ENCODE measurements at places on chromosomes 1 and 21.

DNA sequence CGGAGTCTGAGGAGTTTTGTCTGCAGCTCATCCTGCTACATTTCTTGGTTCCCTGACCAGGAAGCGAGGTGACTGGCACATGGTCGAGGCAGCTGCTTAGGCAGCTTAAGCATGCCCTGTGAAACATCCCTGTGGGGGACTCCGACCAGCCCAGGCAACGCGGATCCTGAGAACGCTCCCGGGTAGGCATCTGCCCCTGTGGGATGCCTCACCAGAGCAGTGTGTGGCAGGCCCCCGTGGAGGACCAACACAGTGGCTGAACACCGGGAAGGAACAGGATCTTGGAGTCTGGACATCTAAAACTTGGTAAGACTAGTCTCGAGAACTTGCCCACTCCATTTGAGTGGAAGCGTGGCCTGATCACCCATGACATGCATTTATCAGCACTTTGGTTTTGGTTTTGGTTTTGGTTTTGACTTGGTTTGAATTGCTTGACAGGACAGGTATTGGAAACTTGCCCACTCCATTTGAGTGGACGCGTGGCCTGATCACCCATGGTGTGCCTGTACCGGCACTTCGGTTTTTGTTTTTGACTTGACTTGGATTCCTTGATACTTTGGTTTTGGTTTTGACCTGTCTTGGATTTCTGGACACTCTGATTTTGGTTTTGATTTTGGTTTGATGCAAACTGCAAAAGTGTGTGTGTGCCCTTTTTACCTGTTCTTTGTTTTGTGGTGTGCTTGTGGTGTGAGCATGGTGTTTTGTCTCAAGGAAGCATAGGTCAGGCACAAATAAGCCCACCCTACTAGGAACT lies 12.2 kb upstream of the NEK2 start:
- no peak for DNase-seq

DNA sequence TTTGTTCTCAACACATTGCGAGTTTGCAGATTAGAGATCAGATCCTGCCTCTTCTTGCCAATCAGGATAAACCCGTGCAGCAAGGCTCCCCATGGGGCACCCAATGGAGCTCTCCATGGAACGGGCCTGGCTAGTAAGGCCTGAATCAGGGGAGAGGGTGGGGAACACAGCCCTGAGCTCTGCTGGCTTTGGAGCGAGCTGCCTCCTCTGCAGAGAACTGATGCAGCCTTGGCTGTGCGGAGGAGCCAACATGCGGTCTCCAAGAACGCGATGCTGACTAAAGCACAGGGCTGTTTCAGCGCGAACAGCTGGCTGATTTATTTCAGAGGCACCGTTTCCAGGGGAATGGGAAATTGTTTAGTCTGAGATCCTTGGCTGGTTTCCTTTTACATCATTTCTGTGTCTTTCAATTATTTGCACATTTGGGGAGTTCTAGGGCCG lies 139.7 kb downstream of the TSEN15 start:
- no peak for DNase-seq

GRCh38 chr1:223030871-223031400 lies 112.1 kb downstream of the TLR5 start:
- DNase-seq: no peak

DNA sequence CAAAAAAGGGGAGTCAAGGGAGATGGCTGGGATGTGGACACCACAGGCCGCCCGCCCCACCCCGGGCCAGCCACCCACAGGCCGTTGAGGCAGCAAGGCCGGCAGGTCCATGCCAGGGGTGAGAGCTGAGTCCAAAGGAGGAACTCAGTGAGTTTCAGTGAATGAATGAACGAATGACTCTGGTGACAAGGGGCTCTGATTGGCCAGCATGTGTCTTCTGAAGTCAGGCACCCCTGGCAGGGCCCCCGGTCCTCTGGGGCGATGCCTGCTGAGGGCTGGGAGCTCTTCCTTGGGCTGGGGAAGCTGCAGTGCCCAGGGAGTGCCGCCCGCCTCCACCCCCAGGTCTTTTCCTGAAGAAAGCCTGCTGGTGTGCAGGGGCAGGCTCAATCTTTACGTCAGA lies 236.1 kb upstream of the VAMP3 start:
- no peak for DNase-seq

DNA sequence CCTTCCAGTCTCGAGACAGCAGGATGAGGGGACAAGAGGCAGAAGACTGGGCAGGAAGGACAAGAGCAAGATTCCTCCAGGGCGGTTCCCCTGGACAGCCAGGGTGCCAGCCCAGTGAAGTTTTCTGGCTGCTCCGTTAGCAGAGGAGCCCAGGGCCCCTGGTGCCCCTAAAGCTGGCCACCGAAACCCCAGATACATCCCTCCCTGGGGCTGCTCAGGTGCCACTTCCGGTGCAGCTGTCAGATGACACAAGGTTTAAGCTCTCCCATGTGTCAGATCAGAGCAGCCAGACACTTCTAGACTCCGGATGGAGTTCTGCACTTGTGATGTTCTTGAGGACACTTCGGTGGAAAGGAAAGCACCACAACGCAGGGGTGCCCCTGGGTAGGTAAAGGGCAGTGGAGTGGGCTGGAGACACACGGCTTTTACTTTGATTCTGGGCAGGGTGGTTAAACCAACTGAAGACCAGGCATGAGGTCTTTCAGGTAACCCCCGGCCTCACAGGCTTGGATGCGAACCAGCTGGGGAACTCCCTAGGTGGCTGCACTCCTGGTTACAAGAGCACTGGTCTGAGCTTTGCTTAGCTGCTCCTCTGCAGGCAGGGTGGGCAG lies 85.7 kb downstream of the ITPKB start:
- peak; percentile 29 for DNase-seq

- no peak for DNase-seq
These were observed 68.7 kb upstream of the LRIF1 start for GRCh38 chr1:111032295-111032897.

DNA sequence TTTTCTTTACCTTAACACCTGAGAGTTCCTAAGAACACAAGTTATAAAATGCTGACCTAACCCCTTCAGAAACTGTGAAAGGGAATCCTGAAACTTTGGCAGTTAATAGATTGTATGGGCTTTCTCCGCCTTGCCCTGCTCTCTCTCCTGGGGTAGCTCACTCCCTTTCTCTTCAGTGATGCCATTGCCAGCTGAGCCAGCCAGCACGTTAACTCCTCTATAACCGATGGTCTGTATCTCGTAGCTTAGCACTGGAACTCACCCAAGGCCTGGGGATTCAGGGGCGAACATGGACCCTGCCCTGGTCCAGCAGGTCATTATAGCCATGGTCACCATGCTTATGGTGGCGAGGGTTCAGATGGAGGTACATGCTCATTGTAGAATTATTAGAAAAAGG lies 40.7 kb downstream of the TRAPPC10 start:
- no peak for DNase-seq

GRCh38 chr1:180912211-180912800 lies 391 bp upstream of the KIAA1614 start:
- DNase-seq: no peak

GRCh38 chr1:52268372-52268771 lies 97.6 kb downstream of the CC2D1B start:
- DNase-seq: no peak

- no peak for DNase-seq
These were observed 1.9 kb downstream of the AMPD2 start for GRCh38 chr1:109621379-109622136.

DNA sequence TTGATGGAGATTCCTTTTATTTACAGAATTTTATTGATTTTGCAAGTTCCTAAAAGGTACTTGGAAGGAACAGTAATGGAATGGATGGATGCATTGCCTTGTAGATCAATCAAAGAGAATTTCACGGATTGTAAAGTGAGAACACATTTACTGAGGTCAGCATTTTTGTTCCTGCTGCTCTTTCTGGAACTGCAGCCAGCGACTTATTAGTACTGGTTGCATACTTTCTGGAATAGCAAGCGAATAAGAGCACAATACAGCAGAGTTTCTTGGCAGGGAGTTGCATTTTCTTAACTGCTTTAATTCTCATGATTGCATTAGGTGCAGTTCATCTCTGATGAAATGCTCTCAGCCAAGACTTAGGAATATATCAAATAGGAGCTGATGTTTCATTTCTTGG lies 106.1 kb upstream of the CHODL start:
- no peak for DNase-seq

GRCh38 chr21:38740090-38740489 lies 65.6 kb upstream of the ETS2 start:
- no peak for DNase-seq

DNA sequence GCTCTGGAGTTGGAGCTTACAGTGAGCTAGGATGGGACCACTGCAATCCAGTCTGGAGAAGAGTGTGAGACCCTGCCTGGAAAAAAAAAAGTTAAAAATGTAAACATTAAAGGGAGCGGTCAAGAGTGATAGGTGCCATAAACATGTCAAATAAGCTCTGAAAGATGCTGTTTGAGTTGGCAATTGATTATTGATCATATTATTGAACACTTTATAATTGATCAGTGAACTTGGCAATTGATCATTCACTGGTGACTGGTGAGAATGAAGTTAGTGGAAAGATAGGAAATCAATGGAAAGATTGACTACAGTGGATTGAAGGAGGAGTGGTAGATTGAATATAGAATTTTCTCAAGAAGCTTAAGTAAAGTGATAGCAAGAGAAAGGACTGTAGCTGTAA lies 64.3 kb upstream of the MPC2 start:
- no peak for DNase-seq

GRCh38 chr1:161728376-161729226 lies 7.3 kb downstream of the FCRLB start:
- DNase-seq: no peak

DNA sequence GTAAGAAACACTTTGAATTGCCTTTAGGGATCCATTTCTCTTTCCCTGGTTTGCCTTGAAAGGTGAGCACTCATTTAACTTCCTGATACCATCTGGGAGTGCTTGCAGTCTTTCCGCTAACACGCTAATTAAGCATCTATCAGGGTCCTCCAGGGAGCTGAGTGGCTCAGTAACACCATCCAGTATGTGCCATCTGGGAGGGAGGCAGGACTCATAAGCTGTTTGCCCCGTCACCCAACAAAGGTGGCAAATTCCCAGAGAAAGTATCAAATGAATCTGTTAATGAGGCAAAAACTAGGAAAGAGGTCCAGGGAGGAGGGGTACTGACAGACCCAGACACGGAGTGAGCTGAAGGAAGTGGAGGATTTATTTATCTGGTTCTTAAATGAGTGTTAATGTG lies 430.9 kb downstream of the HLX start:
- no peak for DNase-seq

- no peak for DNase-seq
These were observed 41.8 kb upstream of the RALGPS2 start for GRCh38 chr1:178683291-178683690.

DNA sequence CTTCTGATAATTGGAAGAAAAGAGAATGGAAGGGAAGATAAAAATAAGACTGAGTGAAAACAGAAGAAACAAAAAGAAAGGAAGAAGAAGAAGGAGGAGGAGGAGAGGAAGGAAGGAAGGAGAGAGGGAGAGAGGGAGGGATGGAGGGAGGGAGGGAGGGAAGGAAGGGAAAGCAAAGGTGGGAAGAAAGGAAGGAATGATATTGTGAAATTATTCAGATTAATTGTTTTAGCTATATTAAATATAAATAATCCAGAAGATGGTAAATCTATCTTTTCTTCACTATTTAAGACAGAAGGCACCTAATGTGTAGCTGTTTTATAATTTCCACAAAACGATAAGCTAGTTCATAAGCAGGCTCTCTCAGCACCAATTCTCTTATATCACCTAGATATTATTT lies 191.3 kb upstream of the LRRC7 start:
- no peak for DNase-seq

GRCh38 chr1:74771913-74772515 lies 39.1 kb downstream of the TYW3 start:
- no peak for DNase-seq

DNA sequence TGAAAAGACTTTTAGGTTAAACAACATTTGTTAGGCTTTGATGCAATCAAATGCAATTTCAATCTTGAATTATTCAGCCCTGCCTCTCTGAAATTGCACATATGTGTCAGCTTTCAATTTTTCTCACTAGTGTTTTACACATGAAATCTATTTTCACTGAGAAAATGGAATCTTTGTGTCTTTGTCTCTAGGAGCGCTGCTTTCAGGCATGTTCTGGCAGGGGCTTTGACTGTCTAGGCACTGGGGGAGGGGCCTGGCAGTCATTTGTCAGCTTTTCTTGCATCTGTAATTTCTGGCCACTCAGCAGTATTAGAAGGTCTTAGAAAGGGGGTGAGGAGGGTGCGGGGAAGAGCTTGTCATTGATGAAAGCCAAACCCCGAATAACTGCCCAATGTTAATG lies 264.4 kb downstream of the PTPRC start:
- no peak for DNase-seq

DNA sequence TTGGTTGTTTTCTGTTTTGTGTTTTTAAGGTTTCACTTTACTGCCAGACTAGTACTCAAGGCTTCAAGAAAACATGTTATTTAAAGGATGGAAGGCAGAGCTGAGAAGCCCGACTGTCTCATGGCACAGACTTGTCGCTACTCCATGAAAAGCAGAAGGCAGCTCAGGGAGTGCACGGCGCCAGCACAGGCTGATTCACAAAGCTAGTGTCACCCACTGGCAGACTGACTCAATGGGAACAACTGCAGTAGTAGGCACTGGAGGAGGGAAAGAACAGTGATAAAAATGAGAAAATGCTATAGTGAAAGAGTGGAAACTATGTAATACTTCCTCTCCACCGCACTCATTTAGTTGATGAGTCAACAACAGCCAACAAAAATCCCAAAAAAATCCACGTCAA lies 14.7 kb downstream of the HSF2BP start:
- no peak for DNase-seq

GRCh38 chr21:28277324-28277723 lies 715.4 kb downstream of the LTN1 start:
- no peak for DNase-seq

DNA sequence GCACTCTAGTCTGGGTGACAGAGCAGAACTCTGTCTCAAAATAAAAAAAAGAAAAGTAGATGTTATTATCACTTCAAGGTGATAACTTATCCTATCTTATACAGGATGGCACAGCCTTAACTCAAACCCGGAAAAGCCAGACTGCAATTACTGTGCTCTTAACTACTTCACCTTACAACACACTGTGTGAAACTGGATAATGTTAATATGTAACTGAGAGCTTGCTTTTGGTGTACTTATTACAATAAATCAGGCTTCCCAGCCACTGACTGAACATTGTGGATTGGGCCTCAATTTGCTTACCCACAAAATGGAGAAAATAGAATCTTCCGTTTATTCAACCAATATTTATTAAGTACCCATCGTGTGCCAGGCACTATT lies 1.4 kb downstream of the ORC1 start:
- DNase-seq: no peak

- no peak for DNase-seq
These were observed 124.5 kb downstream of the TPR start for GRCh38 chr1:186250529-186250928.

DNA sequence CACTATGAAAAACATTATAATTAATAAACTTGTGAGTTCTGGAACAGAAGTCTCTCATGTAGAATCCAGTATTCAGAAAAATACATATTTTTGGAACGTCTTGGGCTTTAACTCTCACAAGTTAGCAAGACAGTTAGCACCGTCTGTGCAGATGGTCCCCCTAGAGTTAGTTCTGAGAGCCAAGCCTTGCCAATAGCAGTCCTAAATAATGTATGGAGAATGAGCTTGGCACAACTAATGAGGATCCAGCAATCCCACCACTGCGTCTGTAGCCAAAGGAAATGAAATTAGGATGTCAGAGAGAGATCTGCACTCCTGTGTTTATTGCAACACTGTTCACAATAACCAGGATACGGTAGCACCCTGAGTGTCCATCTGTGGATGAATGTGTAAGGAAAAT lies 54.6 kb upstream of the VAMP3 start:
- no peak for DNase-seq
